ENCODE measurements at places on chromosomes 6 and 20.
A peak's percentile ranks its signal among the peaks of the same experiment; 100 is the strongest.

GRCh38 chr6:127188744-127189143, 70.3 kb downstream of the RSPO3 start:
- no peak for DNase-seq

GRCh38 chr6:166351715-166352285, 9.5 kb upstream of the SFT2D1 start:
- no peak for DNase-seq

DNA sequence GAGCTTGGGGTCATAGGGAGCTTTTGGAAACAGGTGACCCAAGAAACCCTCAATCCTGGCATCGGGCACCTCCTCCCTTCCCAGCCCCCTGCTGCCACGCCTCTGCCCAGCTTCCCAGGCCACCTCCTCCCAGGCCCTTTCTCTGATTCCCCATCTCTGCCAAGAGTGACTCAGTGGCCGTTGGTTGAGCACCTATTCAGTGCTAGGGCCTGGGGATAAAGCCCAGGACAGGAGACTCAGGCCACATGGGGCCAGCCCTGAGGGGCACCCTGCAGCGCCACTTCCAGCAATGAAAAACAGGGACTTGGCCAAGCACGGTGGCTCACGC, 110.1 kb downstream of the ASXL1 start:
- no peak for DNase-seq

GRCh38 chr20:46031014-46031569, 2.1 kb downstream of the SLC12A5 start:
- no peak for DNase-seq

- peak; percentile 45 for DNase-seq
Measured at GRCh38 chr20:58706150-58706892, 13.7 kb downstream of the NPEPL1 start.

- no peak for DNase-seq
Measured at GRCh38 chr6:93679836-93680235, 260.5 kb upstream of the EPHA7 start.

- DNase-seq, result no peak
Measured at GRCh38 chr20:57094252-57094891, 172.1 kb downstream of the BMP7 start.

DNA sequence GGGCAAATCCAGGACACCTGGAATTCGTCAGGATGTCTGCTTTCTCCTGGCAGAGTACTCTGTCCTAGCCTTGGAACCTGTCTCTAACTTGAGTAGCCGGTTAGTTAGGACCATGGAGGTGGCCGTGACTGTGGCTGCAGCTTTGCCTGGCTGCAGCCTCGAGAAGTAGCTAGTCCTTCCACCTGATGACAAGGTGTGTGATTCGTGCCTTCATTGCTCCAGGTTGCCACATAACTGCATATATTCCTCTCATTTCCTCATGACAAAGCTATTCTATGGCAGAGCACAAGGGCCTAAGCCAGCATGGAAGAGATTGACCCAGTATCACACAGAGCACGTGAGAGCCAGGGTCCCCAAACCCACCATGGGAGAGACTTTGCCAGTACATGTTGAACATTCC, 39.8 kb upstream of the KIF25 start:
- DNase-seq, result no peak
